ENCODE measurements at places on chromosomes 11 and 22.

DNA sequence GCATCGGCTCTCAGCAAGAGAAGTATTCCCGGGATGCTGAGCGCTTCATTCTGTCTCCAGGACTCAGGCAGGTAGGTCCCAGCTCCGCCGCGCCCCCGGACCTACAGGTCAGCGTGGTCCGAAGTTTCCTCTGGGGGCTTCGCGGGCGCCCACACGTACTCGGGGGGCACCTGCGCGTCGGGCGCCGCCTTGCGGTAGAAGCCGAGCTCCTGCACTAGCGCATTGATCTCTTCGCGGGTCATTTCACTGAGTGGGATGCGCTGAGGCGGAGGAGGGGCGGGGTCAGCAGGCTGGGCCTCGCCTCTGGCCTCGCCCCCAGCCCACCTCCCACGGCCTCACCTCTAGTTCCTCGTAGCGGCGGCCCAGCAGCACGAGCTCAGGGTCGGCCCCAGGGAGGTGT lies 2.5 kb downstream of the SELENOM start:
- DNase-seq: no peak

GRCh38 chr11:93694557-93694956 lies 33.1 kb downstream of the CEP295 start:
- no peak for DNase-seq

- peak; percentile 89 for DNase-seq
Measured at GRCh38 chr11:128711136-128711535, 17.3 kb downstream of the FLI1 start.

GRCh38 chr11:1276041-1276790 lies 33.2 kb downstream of the TOLLIP start:
- no peak for DNase-seq

GRCh38 chr22:44248926-44249325 lies 63.8 kb downstream of the SHISAL1 start:
- no peak for DNase-seq

GRCh38 chr22:50531962-50532674 lies 2.3 kb upstream of the TYMP start:
- DNase-seq: peak; percentile 39

GRCh38 chr11:117614728-117615127 lies 182.3 kb downstream of the DSCAML1 start:
- no peak for DNase-seq

GRCh38 chr11:58622344-58622743 lies at the start of gene CNTF:
Gene CNTF (plus strand): TSS chr11:58622665. CDS start chr11:58622753, 88 bp downstream.
- DNase-seq: peak; percentile 38

DNA sequence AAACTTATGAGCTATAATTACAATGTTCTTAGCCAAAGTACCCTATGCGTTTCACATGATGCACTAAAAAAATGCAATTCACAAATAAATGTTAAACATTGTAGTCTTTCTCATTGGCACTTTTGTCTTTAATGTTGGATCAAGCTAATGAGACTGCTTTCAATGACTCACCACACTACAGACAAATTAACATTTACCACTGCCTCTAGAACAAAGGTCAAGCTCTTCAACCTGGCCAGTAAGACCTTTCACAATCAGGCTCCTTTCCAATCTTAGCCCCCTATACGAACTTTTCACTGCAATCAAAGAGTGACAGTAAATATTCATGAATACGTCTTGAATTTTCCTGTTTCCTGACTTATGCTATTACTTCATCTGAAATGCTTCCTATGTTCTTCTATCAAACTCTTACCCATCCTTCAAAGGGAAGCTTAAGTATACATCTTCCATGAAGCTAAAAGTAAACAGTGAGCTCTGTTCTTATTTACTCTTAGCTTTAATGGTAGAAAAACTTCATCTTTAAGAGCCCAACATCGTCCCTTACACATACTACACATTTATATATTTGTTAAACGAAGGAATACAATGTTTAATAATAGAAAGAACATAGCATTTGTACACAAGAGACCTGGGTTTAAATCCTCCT lies 326.6 kb upstream of the PITPNB start:
- DNase-seq: no peak

DNA sequence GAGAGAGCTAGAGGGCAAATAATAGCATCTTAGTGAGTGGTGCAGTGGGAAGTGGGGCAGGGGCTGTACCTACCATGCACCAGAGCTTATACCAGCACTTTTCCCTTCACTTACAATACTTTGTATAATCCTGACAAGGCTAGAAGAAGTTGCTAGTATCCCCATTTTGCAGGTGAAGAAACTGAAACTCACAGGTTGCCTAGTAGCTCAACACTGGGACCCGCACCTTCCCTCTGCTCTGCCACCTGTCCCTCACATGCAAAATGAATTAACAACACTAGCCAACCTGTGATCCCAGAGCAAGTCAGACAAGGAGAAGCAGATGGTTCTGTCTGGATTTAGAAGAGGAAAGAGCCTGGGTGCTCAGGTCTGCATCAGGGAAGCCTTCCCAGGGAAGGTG lies 510.4 kb downstream of the BUD13 start:
- no peak for DNase-seq

- no peak for DNase-seq
Measured at GRCh38 chr22:21640810-21641209, 1.3 kb upstream of the SDF2L1 start.

- no peak for DNase-seq
Measured at GRCh38 chr11:24122291-24122690, 374.6 kb upstream of the LUZP2 start.

DNA sequence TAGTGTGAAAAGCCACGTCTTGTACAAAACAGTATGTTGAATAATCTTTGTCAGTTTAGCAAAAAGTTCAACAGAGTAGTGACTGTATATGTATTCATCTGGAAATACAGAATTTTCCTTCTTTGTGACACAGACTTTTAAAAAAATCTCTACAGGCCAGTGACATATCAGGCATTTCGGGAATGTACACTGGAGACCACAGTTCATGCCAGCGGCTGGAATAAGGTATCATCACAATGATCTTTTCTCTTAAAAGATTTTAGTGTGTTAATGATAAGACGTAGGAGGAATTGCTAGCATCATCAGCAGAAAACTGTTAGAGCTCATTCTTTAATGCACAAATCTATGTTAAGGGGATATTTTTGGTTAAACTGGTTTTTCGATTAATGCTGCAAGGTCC lies 57.4 kb downstream of the BCL2L13 start:
- DNase-seq: peak; percentile 51

Measured in fibroblast of skin of back (primary cell).